ENCODE measurements at places on chromosomes 1 and 21. TPM values are rescaled to one million over a fixed set of nuclear protein-coding genes. Genes with fewer than 3 reads are reported as not detected.

DNA sequence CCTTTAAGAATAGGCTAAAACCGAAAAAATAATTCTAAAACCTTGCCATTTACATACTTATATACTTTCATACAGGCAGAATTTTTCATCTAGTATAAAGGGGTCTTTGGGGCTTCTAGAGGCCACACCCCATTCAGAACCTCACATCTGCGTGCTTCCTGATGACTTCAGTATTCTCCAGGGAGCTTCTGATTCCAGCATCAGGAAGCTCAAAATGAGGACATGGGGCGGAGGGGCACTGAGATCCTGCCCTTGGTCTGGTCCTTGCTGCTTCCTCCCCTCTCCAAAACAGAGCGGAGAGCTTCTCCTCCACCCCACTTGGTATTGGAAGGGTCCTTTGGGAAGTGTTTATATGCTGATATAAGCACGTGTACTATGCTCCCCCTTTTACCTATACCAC lies 13.8 kb downstream of the PAX7 start:
- no peak for DNase-seq

Gene NHLH1
- 0.19 TPM for polyA plus RNA-seq

GRCh38 chr1:185348985-185349384 lies 31.9 kb upstream of the IVNS1ABP start:
- no peak for DNase-seq

GRCh38 chr1:157771661-157772425 lies 5.1 kb downstream of the FCRL2 start:
- DNase-seq, result no peak

Gene OR2L2
- not detected for polyA plus RNA-seq

- peak; percentile 87 for DNase-seq
Observed at GRCh38 chr1:214551436-214552173, at the start of gene PTPN14. Gene PTPN14, minus strand, starts transcription at chr1:214551602. Its CDS starts 86,799 bp downstream, at chr1:214464803.

GRCh38 chr1:167819849-167820683 lies 93.9 kb downstream of the ADCY10 start:
- DNase-seq, result peak; percentile 63

DNA sequence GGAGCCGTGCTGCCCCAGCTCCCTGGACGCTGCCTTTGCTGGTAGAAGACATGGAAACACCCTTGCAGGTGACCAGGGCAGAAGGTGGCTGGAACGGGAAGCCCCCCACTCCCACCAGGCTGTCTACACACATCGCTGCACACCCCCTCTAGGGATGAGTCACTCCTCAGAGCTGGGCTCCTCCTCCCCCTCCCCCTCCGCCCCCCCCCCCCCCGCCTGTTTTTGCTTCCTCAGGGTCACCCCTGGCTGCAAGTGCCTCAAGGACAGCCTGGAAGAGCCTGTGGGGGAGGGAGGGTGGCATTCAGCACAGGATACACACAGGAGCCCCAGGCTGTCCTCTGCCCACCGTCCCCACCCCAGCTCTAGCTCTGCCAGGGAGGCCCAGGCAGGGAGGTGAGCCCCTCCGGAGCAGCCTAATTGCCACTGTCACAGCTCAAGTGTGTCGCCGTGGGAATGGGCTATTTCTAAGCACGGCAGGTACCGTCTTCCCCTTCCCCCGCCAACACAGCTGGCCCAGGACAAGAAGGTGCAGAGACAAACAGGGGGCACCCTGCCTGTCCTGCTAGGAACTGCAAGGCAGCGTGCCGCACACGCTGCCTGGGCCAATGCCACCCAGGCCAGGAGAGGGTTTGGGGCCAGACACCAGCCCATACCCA lies 2.5 kb downstream of the FNDC10 start:
- no peak for DNase-seq

- no peak for DNase-seq
Observed at GRCh38 chr1:6464514-6464836, 1.5 kb downstream of the TNFRSF25 start.

Gene ADAM30
- not detected for polyA plus RNA-seq

DNA sequence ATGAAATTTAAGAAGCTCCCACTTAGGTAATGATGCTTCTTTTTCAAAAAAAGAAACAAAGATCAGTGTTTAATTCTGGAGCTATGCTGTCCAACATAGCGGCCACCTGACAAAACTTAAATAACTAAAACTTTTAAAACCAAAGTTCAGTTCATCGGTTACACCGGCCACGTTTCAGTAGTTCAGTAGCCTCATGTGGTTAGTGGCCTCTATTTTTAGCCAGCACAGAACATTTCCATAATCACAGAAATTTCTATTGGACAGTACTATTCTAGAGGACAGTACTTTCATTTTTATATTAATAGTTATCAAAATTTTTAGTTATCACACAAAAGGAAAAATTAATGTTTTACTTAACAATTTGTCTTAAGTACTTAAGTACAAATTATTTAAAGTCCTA lies 141.0 kb downstream of the USP25 start:
- DNase-seq, result no peak

DNA sequence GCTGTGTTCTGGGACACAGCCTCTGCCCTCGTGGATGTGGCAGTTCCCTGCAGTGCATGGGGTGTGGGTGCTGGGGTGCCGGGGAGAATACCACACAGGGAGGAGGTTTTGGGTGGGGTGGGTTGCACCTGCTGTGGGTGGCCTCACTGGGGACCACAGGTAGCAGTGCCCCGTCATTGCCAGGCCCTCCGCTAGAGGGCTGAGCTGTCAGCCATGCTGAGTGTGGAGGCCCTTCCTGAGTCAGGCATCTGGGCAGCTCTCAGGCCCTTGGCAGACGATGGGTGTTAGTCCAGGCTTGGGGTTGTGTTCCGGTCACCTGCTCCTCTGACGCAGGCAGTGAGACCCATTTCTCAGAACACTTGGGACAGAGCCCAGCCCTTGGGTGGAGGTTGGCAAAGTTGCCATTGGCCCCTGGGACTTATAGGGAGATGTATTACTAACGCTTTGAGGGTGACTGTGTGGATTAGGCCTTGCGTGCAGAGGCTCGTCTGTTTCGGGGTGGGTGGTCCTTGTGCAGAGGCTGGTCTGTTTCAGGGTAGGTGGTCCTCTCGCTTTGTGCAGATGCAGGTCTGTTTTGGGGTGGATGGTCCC lies 23.9 kb downstream of the PCNT start:
- DNase-seq, result no peak

GRCh38 chr1:246597971-246598370 lies 31.7 kb downstream of the CNST start:
- no peak for DNase-seq

- no peak for DNase-seq
Observed at GRCh38 chr1:18128298-18128697, 20.7 kb downstream of the IGSF21 start.

DNA sequence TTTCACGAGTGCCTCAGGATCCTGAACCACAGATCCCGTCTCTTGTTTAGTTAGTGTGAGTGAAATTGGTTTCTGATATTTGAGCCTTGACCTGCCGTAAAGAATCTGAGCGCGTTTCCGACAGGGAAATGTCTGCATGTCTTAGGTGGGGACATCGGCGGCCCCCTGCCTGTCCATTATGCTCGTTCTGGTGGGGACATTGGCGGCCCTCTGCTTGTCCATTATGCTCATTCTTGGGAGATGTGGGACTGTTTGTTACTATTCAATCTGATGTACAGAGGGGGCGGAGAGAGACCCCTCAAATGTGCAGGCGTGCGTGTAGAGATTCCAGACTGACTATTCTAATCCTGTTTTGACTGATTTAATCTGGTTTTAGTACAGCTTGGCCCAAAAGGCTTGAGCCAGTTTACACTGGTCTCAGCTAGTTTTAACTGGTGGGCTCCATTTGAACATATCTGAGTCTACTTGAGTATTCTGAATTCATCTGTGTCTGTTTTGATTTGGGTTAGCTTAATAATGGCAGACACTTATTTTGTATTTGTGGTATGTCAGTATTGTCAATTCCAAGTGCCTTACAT lies 6.6 kb upstream of the TINAGL1 start:
- DNase-seq, result no peak

Gene SPRR2B
- polyA plus RNA-seq, result not detected

DNA sequence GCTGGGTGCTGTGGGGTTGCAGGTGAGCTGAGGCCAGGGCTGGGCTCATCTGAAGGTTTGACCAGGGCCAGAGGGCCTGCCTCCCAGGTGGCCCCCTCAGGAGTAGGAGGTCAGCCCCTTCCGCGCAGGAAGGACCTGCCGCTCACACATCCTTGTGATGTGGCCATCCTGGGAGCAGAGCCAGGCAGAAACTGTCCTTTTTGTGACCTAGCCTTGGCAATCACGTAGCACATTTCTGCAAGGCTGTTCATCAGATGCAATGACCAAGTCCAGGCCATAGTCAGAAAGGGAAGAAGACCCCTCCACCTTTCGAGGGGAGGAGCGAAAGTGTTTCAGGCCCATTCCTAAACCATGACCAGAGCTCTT lies 55.5 kb upstream of the TRAPPC10 start:
- no peak for DNase-seq

DNA sequence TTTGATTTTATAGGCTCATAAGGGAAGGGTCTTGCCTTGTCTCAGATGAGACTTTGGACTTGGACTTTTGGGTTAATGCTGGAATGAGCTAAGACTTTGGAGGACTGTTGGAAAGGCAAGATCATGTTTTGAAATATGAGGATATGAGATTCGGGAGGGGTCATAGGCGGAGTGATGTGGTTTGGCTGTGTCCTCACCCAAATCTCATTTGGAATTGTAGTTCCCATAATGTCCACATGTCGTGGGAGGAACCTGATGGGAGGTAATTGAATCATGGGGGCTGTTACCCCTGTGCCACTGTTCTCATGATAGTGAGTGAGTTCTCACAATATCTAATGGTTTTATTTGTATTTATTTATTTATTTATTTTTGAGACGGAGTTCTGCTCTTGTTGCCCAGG lies 6.9 kb upstream of the CSDE1 start:
- DNase-seq, result no peak

Gene RAP1GAP
- 0.14 TPM for polyA plus RNA-seq

DNA sequence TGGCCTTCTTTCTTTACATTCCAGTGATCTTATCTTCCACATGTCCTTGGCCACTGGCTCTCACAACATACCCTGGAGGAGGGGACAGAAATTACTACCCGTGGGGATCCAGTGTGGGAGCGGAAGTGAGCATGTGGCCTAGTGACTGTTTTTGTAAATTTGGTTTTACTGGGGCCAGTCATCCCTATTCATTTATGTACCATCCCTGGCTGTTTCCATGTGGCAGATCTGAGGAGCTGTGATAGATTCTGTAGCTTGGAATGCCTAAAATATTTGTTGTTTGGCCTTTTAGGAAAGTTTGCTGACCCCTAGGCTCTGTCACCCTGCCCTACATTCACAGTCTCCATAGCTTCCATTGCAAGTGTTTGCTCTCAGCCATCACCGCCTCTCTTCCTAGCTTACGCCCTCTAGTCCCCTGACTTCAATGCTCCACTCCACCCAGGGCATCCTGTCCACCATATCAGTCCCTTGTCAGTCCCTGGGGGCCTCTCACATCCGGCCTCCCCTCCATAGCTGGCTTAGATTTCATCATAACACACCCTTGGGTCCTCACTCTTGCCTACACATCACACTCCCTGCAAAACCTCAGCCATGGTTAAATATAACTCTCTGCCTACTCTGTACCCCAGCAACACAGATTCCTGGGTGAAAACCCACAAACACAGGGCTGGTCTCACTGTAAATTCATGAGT lies 25.8 kb downstream of the DHCR24 start:
- no peak for DNase-seq

Gene FDPS
- polyA plus RNA-seq, result 146 TPM

- DNase-seq, result no peak
Observed at GRCh38 chr1:229563241-229563640, 4.7 kb upstream of the ABCB10 start.

DNA sequence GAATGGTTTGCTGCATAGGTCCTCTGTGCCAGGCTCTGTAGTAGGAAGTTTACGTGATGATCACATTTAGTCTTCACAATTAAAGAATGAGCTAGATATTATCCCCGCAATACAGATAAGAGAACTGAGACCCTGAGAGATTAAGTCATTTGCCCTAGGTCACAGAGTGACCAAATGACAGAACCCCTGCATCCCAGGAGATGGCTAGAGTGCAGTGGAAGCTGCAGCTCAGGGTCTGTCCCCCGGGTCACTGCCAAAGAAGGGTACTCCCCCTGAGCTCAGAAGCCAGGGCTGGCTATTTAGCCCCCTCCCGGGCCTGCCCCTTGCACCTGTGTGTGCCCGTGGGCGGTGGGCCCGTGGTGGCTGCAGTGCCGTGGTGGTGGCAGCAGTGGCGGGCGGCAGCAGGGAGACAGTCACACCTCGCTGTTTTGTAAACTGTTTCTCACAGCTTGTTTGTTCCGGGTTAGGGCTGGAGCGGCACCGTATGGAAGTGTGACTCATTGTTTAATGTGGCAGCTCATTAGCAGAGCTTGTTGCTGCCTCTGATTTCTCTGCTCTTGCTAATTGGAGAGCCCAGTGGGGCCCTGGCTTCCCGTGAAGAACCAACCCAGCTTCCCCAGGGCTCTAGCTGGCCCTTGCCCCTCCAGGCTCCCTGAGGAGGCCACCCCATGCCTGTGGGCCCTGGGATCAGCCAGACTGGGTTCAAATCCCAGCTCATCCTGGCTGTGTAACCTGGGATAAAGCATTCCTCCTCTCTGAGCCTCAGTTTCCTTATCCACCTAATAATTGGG lies 19.3 kb upstream of the FOXO6 start:
- DNase-seq, result no peak

DNA sequence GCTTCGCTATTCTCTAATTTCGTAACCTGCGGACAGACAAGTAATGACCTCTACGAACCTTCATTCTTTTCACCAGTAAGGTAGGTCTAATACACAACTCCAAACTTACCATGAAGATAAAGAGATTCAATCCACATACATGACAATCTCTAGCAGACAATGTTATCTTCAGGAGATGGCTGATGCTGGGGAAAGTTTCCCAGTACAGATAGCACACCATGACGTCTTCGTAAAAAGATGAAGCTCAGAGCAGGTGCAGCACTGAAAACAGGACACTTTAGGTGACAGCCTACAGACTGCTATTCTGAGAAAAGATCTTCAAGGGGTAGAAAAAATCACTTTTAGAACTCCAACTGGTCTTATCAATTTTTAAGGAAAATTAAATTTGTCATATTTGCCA lies 41.3 kb downstream of the ZNF281 start:
- DNase-seq, result no peak

GRCh38 chr21:38365521-38365920 lies 108.7 kb downstream of the KCNJ15 start:
- no peak for DNase-seq

Gene HHIPL2
- 0.04 TPM for polyA plus RNA-seq

DNA sequence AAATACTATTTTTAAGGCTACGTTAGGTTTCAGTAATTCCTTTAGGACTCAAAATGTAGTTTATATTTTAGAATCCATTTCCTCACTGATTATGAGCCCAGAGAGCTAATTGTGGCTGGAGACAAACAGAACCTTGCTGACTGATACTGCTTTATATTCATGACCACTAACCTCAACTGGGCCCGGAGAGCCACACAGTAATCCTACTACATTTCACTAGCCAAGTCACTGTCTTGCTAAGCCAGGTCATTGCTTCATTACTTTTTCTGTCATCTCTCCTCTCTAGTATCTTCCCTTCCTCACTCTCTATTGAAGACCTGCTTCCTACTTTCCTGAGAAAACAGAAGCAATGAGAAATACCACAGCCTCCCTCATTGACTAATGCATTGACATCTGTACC lies 24.7 kb downstream of the IL23R start:
- DNase-seq, result no peak

GRCh38 chr21:23837564-23837963 lies 1769.7 kb downstream of the MRPL39 start:
- DNase-seq, result no peak

GRCh38 chr21:44955141-44955797 lies 15.4 kb downstream of the SLX9 start:
- DNase-seq, result no peak

Data from AG04450 (cell line).